ENCODE measurements at places on chromosomes 12 and 14.

DNA sequence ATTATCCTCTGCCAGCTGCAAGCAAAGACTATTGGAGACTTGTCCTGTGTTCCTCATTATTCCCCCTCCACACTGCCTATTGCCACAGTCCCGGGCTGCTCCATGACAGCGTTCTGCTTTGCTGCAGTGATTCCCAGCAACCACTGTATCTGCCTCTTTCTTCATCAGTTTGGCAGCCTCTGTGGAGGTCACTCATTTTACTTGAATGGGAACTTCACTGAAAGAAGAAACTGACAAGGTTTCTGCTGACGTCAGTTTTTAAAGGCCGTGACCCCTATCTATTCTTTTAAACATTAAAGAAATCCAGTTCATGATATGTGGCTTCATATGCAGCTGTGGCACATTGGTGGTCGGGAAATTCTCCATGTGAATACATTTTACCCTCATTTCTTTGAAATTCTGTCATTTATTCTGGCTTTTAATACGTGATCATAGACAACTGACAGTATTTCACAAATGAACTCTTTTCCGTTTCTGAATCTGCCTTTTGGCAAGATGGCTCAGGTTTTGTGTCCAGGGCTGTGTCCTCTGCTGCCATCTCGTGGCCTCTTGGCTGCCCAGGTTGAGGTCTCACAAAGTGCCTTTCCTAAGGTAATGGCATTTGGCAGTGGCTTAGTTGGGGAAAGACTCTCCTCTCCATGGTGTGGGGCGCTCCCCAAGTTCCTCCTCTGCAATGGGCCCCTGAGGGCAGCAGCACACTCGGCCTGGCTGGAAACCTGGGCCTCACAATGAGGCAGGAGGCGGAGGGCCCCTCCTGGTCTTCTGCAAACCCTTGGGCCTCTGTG, 5.8 kb downstream of the TMEM253 start:
- peak; percentile 94 for DNase-seq

DNA sequence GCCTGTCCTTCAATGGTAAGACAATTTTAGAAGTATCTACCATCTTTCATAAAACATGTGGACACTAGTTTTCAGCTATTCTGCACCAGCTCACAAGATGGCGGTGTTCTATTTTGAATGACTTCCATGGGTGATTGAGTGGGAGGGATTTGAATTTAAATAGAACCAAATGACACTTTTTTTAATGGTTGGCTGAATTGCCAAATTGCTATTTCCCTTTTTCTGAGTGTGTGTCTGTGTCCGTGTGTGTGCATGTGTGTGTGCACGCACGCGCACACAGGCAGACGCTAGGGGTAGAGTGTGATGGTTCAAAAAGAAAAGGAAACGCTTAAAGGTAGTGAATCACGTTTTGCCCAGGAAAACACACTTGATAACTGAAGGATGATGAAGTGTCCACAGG, 362.6 kb downstream of the DAD1 start:
- DNase-seq: peak; percentile 72

DNA sequence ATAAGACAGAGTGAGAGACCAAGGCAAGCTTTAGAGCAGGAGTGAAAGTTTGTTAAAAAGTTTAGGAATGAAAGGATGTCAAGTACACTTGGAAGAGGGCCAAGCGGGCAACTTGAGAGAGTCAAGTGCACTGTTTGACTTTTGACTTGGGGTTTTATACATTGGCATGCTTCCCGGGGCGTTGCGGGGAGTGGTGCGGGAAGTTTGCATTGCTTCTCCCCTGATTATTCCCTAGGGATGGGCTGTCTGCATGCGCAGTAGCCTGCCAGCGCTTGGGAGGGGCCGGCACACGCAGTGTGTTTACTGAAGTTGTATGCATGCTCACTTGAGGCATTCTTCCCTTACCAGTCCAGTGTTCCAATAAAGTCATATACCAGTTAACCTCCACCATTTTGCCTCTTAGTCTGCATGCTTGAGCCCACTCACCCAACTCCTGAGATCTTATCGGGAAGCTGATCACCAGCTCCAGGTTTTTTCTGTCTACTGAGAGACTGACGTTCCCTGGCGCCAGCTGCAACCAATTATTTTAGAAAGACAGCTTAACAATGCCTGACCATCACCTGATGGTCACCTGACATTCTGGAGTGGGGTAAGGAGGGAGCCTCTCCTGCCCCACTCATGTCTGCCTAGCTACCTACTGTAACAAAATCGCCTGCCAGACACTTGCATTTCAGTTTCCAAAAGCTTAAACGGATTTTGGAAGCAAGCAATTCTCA, 53.2 kb downstream of the DACT1 start:
- DNase-seq: no peak

DNA sequence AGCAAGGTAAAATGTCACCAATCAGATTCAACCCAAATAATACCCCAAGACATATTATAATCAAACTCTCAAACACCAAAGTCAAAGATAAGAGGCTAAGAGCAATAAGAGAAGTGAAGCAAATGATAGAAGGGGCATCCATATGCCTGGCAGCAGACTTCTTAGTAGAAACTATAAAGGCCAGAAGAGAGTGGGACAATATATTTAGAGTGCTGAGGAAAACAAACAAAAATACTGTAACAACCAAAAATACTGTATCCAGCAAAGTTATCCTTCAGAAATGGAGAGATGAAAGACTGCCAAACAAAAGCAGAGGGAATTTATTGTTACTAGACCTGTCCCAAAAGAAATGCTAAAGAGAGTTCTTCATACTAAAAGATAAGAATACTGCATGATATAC, 25.8 kb downstream of the COX16 start:
- no peak for DNase-seq

Data from activated CD4-positive, alpha-beta T cell treated with anti-CD3 and anti-CD28 coated beads, Interleukin-2, amount 10 ng/mL, durations not matched to agents 24 days and 14 days (primary cell).